ENCODE measurements at places on chromosomes 3 and 15.

DNA sequence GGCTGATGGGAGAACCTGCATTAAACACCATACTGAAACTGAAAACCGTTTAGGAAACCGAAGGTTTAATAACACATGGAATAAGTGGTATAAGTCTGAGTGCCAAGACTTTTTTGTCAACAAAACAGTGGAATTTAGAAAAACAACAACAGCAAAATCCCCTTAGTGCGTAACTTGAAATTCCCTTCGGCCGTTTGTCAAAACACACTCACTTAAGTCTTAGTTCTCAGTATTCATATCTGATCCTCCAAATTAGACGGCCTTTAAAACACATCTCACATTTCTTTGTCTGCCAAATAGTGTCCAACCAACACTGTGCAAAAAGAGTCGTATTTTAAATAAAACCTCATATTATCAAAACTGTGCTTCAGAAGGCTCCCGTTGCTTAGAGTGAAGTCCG lies 64.5 kb downstream of the LRCH3 start:
- no peak for DNase-seq

DNA sequence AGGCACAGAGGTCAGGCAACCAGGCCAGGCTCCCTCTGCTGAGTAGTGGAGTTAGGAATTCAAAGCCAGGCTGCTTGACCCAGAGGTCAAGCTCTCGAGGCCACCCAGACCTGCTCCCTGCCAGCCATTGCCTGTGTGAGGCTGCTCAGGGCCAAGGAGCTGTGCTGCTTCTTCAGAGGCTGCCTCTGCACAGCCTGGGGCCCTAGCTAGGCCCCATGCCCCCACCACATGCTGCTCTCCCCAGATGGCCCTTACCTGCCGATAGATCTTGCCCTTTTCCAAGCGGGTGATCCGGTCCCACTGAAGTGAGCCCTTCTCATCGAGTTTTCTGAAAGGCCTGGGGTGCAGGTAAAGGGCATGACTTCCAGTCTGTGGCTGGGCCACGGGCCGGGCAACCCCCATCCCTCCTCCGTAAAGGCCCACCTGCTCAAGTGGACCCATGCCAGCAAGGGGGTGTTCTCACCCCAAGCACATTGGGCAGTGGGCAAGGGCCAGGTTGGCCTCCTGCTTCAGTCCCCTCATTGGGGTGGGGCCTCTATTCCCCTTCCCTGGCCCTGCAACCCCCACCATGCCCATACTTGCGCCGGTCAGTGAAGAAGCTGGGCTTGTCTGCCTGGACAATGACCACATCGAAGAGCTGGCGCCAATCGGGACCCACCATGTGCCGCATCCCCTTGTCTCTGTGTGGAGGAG lies 6.5 kb downstream of the NT5DC2 start:
- DNase-seq, result no peak

GRCh38 chr15:85477061-85477460 lies 96.7 kb downstream of the AKAP13 start:
- DNase-seq, result no peak

GRCh38 chr3:8629151-8630021 lies 15.2 kb downstream of the SSUH2 start:
- DNase-seq, result peak; percentile 45

GRCh38 chr3:16204751-16205150 lies 30.3 kb downstream of the GALNT15 start:
- no peak for DNase-seq

DNA sequence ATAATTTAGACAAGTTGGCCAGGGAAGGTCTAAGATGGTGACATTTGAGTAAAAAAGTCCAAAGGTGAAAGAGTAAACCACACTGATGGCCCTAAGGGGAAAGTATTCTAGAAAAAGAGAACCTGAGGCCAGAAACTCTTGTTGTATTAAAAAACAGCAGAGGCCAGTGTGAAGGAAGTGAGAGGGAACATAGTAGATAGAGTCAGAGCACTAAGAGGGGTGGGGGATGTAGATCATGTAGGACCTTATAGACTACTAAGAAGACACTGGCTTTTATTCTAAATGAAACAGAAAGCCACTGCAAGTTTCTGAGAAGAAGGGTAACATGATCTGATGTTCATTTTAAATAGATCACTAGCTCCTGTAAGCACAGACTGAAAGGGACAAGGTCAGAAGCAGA lies 14.5 kb downstream of the POLQ start:
- no peak for DNase-seq

- no peak for DNase-seq
These were observed 63.3 kb downstream of the LEO1 start for GRCh38 chr15:51908316-51908715.

DNA sequence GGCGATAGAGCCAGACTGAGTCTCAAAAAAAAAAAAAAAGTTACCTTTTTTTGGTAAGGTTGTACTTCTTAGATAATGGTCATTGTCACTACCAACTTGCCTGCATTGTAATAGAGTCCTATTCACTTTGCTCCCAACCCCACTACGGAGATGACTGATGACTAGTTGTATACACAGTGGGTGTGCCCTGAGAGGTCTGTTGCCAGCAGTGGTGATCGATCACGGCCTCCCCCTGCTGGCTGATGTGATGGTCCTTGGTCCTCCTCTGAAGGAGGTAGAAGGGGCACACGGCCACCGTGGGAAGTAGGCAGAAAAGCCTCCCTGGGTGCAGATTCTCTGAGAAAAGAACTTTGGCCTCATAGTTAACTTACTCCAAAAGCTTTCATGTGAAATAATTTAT lies 10.7 kb downstream of the GCNT3 start:
- DNase-seq, result peak; percentile 21

- no peak for DNase-seq
These were observed 166.9 kb downstream of the ULK4 start for GRCh38 chr3:41794748-41795589.

GRCh38 chr3:44861412-44862225 lies at the start of gene TMEM42:
Gene TMEM42, plus strand, starts transcription at chr3:44861912. Its CDS starts 13 bp downstream, at chr3:44861925.
- peak; percentile 91 for DNase-seq

GRCh38 chr3:32996048-32996754 lies 44.8 kb downstream of the CCR4 start:
- no peak for DNase-seq

- peak; percentile 27 for DNase-seq
These were observed 171.3 kb upstream of the FAM3D start for GRCh38 chr3:58837856-58838255.

GRCh38 chr15:42734076-42734672 lies 2.8 kb downstream of the CDAN1 start:
- DNase-seq, result no peak

DNA sequence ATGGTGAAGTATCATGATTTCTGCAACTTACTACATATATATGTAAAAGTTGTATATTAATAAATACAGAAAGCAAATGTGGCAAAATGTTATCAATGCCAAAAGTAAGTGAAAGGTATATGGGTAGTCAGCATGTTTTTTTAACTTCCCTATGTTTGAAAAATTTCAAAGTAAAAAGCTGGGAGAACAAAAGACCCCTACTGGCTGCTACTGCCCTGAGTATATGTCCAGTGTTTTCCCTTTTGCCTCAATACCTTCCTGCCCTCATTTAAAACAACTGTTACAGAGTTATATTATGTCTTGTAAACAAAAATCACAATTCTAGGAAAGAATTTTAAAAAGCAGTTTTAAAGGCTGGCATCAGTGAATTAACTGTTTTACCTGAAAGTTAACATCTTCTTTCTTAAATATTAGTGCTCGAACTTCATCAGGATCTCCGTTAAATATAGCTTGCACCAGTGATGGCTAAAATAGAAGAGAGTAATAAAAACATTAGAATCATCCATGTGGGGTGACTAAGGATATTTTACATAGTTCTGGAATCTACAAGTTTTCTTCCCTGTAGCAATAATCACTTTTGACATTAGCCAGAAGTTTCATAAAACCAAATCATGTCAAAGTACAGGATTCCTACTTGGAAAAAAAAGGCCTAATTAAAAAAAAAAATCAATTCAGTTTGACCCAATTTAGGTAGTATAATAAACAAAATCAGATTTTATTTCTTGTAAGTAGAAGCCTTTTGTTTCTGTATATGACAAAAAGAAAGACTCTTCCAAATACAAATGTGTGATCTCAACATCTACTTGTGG lies 2.7 kb downstream of the ANKRD28 start:
- no peak for DNase-seq

DNA sequence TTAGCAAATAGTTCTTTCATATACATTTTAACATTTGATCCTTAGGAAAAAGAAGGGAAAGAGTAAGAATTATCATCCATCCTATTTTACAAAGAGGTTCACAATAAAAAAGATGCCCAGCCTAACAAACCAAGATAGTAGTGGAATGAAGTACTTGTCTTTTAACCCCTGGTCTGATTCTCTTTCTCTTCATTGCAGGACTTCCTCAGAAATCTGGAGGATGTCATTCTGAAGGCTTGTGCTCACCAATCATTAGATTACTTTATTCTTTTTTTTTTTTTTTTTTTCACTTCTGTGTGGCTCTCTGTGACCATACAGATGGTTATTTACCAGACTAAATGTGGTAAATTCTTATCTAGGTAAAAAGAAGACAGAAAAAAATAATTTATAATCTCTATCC lies 7.0 kb downstream of the HDGFL3 start:
- DNase-seq, result peak; percentile 19

GRCh38 chr15:60325905-60326304 lies 71.9 kb downstream of the ANXA2 start:
- no peak for DNase-seq

DNA sequence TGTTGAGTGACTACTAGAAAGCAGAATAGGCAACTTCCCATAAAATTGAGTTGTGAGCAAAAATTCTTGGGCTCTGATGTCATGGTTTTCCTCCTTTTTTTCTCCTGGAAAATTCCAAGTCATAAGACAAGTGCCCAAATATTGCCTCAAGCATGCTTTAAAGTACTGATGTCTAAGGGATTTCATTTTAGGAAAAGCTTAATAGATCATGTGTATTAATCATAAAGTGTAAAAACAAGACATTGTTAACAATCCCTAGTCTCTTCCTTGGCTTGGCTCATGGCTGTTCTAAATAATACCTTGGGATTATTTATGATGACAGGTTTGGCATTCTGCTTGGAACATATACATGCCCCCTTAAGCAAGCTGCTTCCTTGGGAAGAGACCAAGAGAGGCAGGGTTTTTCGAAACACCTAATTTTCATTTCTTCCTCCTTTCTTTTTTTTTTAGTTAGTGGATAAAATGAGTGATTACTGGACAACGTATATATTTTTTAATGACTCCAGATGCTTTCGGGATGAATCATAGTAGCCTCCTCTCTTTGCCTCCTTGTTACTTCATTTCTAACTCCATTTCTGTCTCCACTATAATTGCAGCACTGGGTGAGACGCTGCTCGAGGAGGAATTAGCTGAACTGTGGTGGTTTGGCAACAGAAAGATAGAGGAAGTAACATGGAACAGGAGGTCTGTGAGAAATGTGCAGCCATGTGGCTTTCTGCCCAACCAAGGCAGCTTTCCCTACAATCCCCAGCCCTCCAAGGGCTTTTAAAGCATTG lies 104.9 kb downstream of the TPRG1 start:
- DNase-seq, result peak; percentile 99

GRCh38 chr15:32651229-32651837 lies 9.8 kb downstream of the SCG5 start:
- peak; percentile 78 for DNase-seq

GRCh38 chr3:149269687-149270086 lies 48.1 kb upstream of the CP start:
- no peak for DNase-seq

DNA sequence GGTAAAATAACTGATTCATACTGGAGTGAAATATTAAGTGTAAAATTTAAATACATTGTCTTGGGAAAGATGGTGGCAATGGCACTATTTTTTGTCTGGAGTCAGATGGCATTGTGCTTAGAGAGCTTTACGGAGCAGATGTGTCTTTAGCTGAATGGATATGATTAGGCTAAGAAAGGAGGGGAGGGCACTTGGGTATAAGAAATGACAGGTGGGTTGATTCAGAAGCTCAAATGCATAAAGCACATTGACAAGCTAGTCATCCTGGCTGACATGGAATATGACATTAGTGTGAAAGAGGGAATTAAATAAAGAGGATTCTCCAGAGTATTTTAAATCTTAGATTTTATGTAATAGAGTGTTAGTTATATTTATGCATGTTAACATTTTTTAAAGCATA lies 570.1 kb upstream of the CBLB start:
- no peak for DNase-seq

DNA sequence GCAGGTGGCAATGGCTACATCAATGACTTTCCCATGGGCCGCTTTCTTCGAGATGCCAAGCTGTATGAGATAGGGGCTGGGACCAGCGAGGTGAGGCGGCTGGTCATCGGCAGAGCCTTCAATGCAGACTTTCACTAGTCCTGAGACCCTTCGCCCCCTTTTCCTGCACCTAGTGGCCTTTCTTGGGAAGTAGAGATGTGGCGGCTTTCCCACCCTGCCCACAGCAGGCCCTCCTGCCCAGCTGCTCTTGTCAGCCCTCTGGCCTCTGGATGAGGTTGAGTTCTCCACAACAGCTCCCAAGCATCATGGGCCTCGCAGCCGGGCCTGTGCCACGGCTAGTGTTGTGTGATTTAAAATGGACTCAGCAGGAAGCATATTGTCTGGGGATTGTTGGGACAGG lies 12.5 kb downstream of the IVD start:
- no peak for DNase-seq

DNA sequence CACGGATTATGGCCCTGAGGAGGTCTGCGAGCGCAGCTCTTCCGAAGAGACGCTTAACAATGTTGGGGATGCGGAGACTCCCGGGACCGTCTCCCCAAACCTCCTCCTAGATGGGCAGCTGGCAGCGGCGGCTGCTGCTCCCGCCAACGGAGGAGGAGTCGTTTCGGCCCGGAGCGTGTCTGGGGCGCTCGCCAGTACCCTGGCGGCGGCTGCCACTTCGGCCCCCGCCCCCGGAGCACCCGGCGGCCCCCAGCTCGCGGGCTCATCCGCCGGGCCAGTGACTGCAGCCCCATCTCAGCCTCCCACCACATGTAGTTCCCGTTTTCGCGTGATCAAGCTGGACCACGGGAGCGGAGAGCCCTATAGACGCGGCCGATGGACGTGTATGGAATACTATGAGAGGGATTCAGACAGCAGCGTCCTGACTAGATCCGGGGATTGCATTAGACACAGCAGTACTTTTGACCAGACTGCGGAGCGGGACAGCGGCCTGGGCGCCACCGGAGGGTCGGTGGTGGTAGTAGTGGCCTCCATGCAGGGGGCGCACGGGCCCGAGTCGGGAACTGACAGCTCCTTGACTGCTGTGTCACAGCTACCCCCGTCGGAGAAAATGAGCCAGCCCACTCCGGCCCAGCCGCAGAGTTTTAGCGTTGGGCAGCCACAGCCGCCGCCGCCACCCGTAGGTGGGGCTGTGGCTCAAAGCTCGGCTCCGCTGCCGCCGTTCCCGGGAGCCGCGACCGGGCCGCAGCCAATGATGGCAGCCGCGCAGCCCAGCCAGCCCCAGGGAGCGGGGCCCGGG lies 1.6 kb downstream of the TSC22D2 start:
- peak; percentile 68 for DNase-seq

- no peak for DNase-seq
These were observed 16.8 kb upstream of the CRBN start for GRCh38 chr3:3196148-3196861.

GRCh38 chr3:173732237-173732636 lies 334.7 kb downstream of the NLGN1 start:
- peak; percentile 36 for DNase-seq

- peak; percentile 42 for DNase-seq
These were observed 7.5 kb downstream of the CMSS1 start for GRCh38 chr3:99825004-99825640.

- DNase-seq, result no peak
These were observed 223.7 kb downstream of the THSD4 start for GRCh38 chr15:71338827-71339542.

GRCh38 chr15:59330649-59331048 lies 42.0 kb downstream of the MYO1E start:
- no peak for DNase-seq

All from fibroblast of skin of abdomen (primary cell).